ENCODE measurements at places on chromosomes 1 and 21.

DNA sequence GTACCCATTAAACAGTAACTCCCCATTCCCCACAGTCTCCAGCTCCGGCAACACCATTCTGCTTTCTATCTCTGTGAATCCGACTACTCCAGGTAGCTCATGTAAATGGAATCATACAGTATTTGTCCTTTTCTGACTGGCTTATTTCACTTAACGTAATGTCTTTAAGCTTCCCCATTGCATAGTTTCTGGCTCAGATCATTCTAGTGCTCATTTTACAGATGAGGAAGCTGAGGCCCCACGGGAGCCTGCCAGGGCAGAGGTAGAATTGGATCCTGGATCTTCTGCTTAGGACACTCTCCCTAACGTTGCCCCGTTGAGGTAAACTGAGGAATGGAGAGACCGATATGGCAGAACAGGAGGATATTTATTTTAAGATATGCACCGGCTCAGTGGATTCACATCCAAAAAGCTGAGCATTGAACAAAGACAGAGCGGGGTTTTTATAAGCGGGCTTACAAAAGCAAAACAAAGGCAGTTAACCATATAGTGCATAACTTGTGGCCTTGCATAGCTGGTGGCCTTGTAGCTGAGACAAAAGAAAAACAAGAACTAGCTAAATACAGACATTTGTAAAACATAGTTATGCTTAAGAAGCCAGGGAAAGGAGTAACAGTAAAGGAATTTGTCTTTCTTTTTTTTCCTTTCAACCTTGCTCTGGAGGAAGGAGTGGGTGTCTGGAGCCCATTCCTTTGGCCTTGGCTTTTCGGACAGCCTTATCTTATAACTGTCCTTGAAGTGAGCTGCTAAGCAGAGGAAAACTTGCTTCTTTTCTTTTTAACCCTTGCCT, 15.3 kb upstream of the KLHDC8A start:
- DNase-seq = no peak

DNA sequence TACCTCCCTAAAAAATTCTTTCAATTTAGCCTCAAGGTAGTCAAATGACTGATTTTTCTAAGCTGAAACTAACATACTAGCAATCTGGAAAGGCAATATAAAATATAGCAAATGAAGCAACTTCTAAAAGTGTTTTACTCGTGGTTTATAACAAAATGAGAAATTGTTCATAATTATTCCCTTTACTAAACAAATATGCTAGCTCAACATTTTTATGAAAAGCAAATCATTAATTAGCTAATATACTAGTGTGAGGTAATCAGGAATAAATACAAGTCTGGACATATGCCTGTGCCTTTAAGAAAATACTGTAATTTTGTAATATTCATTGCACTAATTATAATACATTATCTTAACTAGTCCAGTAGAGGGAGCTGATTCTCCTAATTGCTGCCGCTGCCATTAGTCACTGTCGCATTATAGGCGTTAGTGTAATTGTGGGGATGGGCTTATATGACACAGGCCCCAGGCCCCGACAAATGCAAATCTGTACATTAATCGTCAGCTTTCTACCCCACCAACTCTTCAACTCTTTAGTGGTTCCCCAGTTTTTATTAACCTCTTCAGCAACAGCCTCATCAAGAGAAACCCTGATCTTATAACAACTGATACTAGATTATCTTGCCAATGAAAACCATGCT, 160.9 kb downstream of the GABPA start:
- no peak for DNase-seq

GRCh38 chr1:178679237-178679636, 45.8 kb upstream of the RALGPS2 start:
- no peak for DNase-seq

DNA sequence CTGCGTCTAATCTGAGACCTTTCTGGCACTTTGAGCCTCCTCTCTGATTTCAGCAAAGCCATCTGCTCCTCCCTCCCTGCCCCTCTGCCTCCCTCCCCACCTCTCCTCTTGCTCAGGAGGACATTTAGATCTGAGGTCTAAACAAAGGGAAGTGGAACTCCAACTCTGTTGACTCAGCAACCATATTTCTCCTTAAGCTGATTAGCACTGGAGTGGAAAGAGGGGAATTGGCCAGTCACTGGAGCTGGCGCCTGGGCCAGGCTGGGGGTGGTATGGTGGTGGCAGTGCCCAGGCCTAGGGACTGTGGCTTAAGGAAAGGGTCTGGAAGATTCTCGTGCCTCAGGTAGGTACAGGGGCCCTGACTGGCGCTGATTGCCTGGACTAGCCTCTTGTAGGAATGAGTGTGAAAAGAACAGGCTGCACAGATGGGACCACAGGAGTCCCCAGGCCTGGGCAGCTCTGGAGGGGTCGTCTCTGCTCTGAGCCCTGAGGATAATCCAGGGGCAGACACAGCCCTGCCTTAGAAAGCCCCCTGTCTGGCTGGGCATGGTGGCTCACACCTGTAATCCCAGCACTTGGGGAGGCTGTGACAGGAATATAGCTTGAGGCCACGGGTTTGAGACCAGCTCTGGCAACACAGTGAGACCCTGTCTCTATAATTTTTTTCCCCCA, 11.9 kb downstream of the SH2D2A start:
- no peak for DNase-seq

Measured in stimulated activated CD4-positive, alpha-beta T cell treated with anti-CD3 and anti-CD28 coated beads, Interleukin-1b, Interleukin-23, amount 100 ng/mL, for 1 hour (primary cell).